ENCODE measurements at places on chromosomes 6 and 20.
A peak's percentile ranks its signal among the peaks of the same experiment; 100 is the strongest.

DNA sequence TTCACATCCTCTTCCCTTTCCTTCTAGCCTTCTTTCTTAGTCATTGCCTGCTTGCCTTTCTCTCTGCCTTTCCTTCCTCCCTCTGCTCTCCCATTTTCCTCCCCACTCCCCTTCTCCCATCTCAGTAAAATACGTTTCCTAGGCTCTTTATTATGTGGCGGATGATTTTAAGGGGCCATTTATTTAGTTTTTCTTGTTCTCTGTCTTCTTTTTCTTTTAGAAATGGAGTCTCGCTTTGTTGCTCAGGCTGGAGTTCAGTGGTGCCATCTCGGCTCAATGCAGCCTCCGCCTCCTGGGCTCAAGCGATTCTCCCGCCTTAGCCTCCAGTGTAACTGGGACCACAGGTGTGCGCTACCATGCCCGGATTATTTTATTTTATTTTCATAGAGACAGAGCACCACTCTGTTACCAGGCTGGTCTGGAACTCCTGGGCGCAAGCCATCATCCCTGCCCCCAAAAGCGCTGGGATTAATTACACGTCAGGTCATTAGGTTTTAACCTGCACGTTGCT, 1.5 kb downstream of the MTHFD1L start:
- no peaks in the 10 kb centered on the region for H3K4me1 ChIP-seq
- peak overlapping the region; percentile 51 for H3K4me3 ChIP-seq
- H3K36me3 ChIP-seq: no peaks in the 10 kb centered on the region
- H3K27me3 ChIP-seq: no peaks in the 10 kb centered on the region
- H3K27ac ChIP-seq: peak overlapping the region; percentile 80
- DNase-seq: no peak

DNA sequence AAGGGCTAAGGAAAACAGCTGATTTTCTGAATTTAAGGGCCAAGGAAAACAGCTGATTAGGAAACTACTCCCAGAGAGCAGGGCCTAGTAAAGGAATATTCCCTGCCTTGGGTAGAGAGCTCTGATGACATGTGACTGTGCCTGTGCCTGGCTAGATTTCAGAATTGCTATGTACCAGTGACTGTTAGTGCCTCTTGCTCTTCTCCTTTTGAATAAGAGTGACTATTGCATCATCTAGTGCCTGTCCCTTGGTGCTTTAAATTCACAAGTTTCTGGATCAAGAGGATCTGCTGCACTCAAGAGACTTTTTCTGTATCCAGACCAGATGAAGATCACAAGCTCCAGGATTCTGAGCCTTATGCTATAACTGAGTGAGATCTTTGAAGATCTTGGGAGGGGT, 332.9 kb downstream of the KIF16B start:
- no peak overlapping the region for H3K27ac ChIP-seq
- DNase-seq: no peak
- no peak overlapping the region for H3K4me3 ChIP-seq
- no peaks in the 10 kb centered on the region for H3K27me3 ChIP-seq
- no peaks in the 10 kb centered on the region for H3K4me1 ChIP-seq

DNA sequence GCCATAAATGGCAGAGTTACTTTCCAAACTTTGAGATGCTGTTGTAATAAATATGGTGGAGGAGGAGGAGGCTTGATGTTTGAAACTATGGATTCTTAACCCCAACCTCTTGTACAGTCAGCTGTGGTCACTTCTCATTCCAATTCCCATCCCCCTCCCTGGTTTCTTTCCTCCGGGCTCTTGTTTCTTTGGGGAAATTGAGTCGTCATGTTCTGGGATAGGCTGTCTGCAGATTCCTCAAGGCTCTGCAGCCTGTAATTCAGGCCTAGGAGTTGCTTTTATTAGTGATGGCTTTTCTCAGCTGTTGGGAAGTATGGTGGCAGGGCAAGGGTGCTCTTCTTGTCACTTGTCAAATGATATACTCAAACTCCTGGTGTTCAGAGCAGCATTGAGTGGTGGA, 2.6 kb downstream of the PTK7 start:
- H3K4me1 ChIP-seq: peaks cover 4% of the 10 kb centered on the region
- H3K4me3 ChIP-seq: no peak overlapping the region
- no peak for DNase-seq
- peak overlapping the region; percentile 85 for H3K27ac ChIP-seq

DNA sequence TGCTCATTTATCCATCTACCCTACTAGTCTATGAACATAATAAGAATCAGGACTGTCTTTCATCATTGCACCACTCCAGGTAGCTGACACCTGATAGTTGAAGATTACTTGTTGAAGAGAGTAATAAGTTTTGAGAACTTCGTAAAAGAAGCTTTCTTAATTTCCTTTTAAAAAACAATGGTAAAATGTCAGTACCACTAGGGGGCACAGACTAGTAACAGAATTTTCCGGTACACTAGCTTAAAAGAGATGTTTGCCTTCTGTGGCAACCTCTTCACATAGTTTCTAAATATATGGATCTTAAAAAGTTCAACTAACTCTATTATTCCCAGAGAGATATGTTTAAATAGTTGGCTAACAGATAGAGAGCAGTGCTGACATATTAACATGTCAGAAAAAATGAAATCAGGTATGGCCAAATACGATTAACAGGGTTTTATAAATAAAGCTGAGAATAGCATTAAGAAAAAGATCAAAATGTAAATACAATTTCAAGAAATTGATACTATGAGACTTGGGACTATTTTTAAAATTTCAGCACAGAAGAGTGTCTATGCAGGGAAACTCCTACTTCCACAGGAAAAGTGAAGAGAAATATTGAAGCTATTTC, 5.4 kb upstream of the KCNQ5 start:
- H3K27ac ChIP-seq: no peak overlapping the region
- H3K4me3 ChIP-seq: no peak overlapping the region
- peaks cover 7% of the 10 kb centered on the region for H3K4me1 ChIP-seq
- no peak for DNase-seq

DNA sequence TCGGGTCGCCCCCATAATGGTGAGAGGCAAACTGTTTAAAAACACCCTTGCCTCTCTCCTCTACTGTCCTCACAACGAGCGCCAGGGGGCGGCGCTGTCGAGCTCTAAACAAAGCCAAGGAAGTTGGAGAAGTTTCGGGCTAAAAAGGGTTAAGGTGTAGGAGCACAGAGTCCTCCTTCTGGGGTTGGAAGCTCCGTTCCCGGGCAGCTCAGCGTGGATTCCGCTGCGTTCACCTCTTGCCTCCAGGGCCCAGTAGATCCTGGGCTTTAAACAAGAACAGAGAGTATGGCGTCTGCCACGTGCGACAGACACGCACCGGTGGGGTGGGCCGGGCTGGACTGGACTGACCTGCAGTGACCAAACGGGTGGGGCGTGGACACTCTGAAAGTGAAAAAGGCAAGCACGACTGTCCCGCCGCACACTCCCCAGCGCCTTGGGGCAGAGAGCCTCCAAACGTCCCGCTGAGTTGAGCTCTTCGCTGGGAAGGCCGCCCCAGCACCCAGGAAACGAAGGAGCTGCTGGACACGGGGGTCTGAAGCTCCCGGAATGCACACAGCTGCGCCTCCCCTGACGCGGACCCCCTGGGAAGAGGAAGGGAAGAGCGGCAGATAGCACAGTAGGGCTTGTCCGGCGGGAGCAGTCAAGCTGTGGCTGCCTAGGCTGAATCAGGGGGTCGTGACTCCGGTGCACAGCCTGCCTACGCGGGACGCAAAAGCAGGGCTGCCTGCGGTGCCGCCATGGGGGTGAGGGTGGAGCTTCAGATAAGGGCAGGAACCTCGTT, 1.6 kb upstream of the THBD start:
- H3K4me1 ChIP-seq: peaks cover 15% of the 10 kb centered on the region
- DNase-seq: peak; percentile 61
- H3K27ac ChIP-seq: peak overlapping the region; percentile 69
- no peaks in the 10 kb centered on the region for H3K36me3 ChIP-seq
- H3K27me3 ChIP-seq: peaks cover 14% of the 10 kb centered on the region

- peak overlapping the region; percentile 75 for H3K27ac ChIP-seq
- no peaks in the 10 kb centered on the region for H3K4me1 ChIP-seq
- DNase-seq: peak; percentile 51
- peak overlapping the region; percentile 8 for H3K4me3 ChIP-seq
- H3K27me3 ChIP-seq: no peaks in the 10 kb centered on the region
- no peaks in the 10 kb centered on the region for H3K36me3 ChIP-seq
Observed at GRCh38 chr20:63819224-63819921, 11.7 kb downstream of the ZBTB46 start.
